ENCODE measurements at places on chromosomes 1 and 21.

- DNase-seq, result no peak
Measured at GRCh38 chr1:30919025-30919881, 10.7 kb upstream of the SDC3 start.

DNA sequence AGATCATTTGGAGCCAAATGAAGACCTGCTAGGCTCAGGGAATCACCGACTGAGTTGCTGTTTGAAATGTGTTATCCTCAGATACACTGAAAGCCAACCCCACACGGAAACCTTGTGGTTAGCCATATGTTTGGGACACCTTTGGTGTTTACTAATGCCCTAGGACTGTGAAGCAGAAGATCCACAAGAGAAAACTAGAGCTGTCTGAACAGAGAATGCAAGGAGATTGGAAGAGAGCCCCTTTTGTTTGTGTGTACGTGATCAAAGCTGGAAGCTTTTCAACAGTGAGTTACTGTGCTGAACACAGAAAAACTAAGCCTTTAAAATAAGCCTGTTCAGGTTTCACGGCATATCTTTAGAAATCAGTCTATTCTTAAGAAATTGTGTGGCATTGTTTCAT, 908.2 kb upstream of the ADGRL2 start:
- no peak for DNase-seq

GRCh38 chr1:43241413-43241836, 28.4 kb upstream of the TMEM125 start:
- DNase-seq, result no peak

- peak; percentile 87 for DNase-seq
Measured at GRCh38 chr1:27392096-27392777, at the start of gene GPR3. TSS of gene GPR3 (plus strand) at chr1:27392622. CDS start at chr1:27393799, 1,177 bp downstream.

DNA sequence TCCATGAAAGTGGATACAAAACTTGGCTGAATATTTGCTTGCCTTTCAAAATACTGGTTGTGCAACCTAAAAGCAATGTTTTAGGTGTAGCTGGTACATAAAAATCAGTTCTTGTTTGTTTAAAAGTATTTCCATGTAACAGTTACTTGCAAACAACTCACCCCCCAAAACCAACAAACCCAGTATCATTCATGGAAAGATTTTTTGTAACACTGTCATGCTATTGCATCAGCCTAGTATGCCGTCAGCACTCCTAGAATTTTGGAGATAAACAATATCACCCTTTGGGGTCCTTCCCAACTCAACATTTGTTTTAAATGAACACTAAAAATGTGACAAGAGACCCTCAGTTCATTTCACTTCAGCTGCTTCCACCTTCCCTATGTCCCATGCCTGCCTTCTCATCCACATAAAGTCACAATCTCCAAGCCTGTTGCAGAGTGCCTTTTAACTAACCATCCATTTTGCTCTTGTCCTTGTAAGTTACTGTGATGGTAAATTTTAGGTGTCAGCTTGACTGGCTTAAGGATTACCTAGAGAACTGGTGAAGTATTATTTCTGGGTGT, 425.3 kb downstream of the DUSP10 start:
- no peak for DNase-seq

DNA sequence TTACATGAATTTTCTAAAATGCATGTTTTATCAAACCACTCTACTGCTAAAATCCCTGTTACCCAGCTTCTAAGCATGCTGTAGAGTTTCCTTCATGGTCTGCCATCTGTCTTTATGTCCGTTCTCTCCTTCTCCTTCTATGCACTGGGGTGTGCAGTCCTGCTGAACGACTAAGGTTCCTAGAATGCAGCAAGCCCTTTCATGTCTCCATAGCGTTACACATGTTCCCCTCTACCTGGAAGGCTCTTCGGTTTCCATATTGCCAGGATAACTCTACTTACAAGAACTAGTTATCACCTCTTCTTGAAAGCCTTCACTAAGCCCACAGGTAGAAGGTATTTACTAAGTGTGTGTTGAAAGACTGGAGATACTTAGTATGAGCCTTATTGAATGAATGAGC, 22.2 kb downstream of the DNM3 start:
- no peak for DNase-seq

DNA sequence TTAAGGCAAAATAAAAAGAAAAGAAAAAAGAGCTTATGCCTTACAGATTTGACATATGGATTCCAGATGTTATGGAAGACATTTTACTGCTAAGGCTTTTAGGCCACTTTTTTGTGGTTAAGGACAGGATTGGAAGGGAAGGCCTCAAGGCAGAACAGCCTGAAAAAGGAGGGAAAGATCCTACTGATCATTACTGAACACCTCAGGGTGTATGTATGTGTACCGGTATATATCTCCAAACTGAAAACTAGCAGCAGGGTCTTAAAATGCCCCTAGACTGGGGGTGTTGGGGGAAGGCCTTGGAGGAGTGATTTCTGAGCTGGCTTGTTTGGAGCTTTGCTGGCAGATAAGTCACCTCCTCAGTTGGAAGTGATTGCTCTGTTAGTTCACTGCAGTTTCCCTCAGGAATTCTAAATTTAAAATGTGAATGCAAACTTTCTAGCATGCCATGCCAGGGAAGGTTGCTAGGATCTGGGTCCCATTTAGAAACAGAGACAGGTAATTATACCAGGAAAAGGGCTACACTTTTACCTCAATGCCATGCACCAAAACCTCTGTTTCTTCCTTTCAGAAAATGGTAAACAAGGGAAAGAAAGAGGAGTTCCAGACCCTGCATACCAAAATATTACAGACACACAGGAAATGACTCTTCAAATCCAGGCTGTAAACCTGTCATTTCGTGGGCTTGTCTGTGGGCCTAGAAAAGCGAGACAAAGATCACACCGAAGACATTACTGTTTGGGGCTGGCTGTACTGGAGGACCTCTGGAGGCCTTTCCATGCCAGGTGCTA, 15.0 kb downstream of the C1orf52 start:
- no peak for DNase-seq

DNA sequence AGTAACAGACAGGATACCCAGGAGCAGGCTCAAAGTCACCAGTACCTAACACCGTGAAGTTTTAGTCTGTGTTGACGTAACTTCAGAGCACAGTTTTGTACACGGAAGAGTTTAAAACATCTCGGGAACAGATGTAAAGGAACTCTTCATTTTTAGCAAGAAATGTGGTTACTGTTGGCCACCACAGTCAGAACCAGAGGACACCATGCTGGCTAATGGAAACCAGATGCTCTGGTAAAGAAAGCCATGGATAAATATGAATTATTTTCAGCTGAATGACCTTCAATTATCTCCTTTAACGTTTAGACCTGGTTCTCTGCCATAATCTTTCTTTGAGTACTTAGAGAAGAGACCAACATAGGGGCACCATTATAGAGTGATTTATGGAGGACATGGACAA, 115.9 kb downstream of the NTMT2 start:
- no peak for DNase-seq

GRCh38 chr1:223556414-223557129, 108.9 kb downstream of the CAPN8 start:
- no peak for DNase-seq

- no peak for DNase-seq
Measured at GRCh38 chr1:202283991-202284390, 57.7 kb downstream of the UBE2T start.

GRCh38 chr21:45169001-45169400, 94.6 kb downstream of the ADARB1 start:
- DNase-seq, result no peak

DNA sequence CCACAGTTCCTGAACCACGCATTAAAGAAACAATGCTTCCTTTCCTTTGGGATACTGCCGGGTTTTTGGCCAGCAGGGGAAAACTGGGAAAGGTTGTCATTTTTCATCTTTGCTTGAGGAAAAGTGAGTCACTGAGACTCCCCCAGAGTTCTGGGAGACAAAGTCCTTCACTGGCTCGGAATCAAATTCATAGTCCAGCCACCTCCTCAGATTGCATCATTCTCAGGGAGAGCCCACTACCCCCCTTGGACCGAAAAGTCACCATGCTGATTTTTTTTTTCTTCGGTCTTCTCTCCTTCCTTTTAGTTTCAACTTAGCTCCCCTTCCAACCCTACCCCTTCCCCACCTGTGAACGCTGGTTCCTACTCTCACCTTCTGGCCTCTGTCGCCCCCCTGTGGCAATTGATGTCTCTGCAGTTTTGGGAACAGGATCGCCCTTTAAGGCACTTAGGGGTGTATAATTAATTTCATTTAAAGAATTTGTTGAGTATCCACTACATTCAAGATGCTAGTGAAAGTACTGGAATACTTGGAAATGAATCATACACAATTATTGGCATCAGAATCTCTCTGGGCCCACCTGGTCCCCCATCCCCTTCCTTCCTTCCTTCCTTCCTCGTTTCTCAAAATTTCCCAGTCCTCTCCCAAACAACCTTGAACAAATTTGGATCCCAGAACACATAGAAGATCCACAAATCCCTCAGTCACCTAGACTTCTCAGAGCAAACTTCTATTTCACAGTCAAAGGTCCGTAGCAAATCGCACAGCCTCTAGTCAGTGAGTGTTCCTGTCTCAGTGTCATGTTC, 6.9 kb downstream of the ACKR1 start:
- DNase-seq, result peak; percentile 24
